T-helper 22 cell (primary cell): ENCODE measurements at places on chromosomes 4 and X.

GRCh38 chr4:124018383-124019317 lies 622.1 kb downstream of the SPRY1 start:
- DNase-seq = no peak

DNA sequence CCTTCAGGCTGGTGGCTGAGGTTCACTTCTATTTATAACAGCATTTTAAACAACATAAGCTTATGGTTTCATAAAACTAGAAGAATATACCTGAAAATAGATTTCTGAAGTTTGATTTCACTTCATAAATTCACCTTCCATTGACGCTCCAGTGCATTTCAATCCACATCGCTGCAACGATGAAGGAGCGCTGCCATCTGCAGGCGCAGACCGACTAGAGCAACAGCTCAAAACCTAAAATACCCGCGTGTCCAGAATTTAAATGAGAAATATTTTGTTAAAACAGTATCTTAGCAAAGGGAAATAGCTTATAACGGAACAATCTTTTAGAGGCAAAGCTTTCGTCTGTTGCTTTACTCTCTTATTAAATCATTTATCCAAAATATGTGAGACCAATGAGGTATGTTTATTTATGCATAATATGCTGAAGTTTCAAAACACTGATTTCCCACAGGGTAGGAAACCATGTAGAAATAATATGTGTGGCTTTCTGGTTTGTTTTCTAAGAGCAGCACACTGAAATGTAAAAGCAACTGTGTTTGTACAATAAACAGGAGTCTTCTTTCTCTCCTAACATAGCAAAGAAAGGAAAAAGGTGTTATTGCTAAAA lies 816.4 kb upstream of the FRG1 start:
- no peak for DNase-seq

GRCh38 chrX:154348114-154348531 lies 26.3 kb downstream of the FLNA start:
- no peak for DNase-seq

DNA sequence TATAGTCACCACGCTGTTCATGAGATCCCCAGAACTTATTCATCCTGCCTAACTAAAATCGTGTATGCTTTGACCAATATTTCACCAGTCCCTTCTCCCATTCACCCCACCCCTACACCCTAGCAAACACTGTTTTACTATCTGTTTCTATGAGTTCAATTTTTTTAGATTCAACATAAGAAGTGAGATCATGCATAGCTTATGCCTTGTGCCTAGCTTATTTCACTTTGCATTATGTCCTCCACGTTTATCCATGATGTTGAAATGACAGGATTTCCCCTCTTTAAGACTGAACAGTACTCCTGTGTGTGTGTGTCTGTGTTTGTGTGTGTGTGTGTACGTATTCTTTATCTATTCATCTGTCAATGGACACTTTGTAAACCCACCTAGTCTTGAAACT lies 16.8 kb downstream of the ANXA5 start:
- DNase-seq = no peak

- no peak for DNase-seq
Measured at GRCh38 chr4:8754634-8755589, 116.7 kb downstream of the HMX1 start.

DNA sequence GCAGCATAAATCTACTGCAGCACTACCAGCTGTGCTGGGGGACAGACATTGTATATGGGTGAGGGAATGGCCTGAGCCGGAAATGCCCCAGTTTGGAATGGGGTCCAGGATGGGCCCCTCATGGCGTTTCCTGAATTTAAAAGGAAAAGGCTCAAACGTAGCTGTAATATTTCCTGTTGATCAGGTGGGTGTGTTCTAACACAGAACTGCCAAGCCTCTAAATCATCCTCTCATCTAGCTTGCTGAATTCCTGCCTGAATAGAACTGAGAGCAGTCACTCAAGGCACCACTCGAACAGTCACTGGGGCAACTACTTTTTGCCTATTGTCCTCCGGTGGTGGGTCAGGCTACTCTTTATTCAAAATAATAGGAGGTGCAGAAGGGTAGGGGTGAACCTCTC lies 28.7 kb downstream of the ADH6 start:
- no peak for DNase-seq

- DNase-seq = no peak
Measured at GRCh38 chrX:39952989-39953388, 144.8 kb downstream of the BCOR start.

- DNase-seq = no peak
Measured at GRCh38 chrX:154019061-154019621, 561 bp downstream of the IRAK1 start.

DNA sequence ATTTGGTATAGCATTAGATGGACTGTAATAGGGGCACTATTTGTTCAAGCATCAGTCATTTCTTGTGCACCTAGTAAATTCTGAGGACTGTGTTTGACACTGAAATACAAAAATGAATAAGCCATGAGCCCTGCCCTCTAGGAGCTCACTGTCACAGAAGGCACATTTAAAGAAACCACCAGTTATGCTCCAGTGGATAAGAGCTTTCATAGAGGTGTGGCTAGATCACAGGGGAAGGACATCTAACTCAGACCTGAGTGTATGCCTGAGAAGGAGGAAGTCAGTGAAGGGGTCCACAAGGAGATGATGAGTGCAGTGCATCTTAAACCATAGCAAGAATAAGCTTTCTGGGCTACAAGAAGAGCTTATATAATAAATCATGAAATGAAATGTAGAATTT lies 40.1 kb downstream of the BTC start:
- no peak for DNase-seq

DNA sequence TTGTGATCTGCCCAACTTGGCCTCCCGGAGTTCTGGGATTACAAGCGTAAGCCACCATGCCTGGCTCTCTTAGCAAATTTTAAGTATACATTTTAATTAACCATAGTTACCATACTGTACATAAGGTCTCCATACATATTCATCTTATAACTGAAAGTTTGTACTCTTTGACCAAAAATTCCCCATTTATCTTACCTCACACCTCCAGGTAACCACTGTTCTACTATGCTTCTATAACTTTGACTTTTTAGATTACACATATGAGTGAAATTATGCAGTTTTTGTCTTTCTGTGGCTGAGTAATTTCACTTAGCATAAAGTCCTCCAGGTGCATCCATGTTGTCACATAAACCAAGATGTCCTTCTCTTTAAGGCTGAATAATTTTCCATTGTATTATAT lies 17.4 kb downstream of the C4orf51 start:
- no peak for DNase-seq

- DNase-seq = no peak
Measured at GRCh38 chr4:185404031-185404430, 7.4 kb downstream of the ANKRD37 start.

DNA sequence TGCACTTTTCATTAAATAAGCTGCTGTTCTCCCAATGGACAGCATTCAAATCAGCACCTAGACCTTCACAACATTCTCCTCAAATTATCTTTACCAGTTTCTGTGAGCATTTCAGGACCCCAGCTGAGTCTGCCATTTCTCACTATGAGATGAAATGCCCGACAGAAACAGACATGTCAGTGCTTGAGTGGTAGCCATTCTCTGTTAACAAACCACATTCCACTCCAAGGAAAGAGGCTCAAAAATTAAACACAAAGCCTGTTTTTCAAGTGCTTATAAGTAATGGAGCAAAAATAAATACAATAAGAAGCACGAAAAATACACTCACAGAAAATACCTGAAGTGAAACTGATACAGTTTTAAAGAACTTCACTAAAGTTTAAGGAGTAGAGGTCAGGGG lies 320.2 kb upstream of the PRPS2 start:
- no peak for DNase-seq

GRCh38 chr4:78846258-78846657 lies 70.1 kb downstream of the BMP2K start:
- no peak for DNase-seq

GRCh38 chr4:71377561-71377960 lies 38.7 kb downstream of the SLC4A4 start:
- DNase-seq = no peak

DNA sequence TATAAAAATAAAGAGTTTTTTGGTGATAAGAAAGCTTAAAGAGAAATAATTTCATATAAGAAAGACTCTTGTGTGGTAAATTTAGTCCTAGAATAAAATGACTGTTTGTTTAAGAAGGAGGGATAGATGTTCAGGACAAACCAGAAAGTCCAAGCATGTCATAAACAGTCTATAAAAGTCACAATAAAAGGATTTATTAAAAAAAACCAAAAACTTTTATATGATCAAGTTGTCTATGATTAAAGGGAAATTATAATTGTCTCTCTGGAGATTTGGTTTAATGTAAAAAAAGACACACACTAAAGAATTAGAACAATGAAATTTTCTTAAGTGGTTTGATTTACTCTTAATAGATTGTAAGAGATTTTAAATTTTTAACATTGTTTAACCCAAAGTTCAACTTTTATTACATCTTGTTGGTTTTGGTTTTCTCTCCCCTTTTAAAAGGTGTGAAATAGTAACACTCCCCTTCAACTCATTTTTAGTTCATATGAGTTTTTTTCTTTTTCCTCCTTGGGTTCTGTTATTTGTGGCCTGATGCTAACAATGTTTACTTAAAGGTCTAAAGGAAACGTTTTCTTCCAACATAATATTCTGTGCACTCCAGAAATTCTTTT lies 89.7 kb downstream of the PDHA2 start:
- no peak for DNase-seq

DNA sequence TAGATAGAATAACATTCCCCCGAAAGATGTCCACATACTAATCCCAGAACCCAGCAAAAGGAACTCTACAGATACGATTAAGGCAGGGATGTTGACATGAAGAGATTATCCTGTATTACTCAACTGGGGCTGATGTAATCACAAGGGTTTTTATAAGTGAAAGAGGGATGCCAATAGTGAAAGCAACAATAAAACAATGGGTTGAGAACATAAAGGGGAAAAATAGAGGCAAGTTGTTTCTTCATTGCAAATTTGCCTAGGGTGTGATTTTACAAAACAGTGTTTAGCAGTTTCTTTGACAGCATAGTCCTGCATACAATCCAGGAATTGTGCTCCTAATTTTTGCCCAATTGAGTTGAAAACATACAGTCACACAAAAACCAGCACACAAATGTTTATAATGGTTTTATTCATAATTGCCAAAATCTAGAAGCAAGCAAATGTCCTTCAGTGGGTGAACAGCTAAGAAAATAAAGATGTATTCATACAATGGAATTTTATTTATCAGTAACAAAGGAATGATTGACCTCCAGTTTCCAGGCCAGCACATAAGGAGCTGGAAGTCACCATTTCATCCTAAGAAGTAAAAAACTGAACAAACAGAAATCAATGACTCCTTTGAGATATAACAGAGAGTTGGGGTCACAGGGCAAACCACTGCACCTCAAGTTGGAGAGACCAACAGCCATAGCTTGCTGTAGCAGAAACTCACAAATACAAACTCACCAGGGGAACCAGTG lies 107.2 kb downstream of the CENPC start:
- DNase-seq = no peak

GRCh38 chr4:169993531-169993930 lies 32.7 kb downstream of the MFAP3L start:
- no peak for DNase-seq

- no peak for DNase-seq
Measured at GRCh38 chr4:26406346-26406975, 83.8 kb downstream of the CCKAR start.

- no peak for DNase-seq
Measured at GRCh38 chr4:134260126-134260525, 58.5 kb upstream of the PABPC4L start.

DNA sequence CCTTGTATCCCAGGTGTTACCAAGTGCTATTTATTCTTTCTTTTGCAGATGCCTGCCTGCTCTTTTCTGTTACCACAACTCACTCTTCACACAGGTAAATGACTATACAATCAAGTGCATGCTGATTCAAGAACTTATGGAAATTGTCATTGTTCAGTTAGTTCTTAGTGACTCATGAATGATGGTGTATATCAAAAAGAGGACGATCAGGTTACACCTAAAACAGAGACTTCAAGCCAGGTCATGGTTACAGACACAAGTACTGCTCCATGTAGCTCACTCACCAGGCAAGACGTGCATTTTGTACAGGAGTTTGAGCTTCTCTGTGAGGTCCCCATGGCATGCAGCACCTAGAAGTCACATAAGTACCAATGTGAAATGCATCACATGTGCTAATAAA lies 59.3 kb upstream of the UCP1 start:
- no peak for DNase-seq

DNA sequence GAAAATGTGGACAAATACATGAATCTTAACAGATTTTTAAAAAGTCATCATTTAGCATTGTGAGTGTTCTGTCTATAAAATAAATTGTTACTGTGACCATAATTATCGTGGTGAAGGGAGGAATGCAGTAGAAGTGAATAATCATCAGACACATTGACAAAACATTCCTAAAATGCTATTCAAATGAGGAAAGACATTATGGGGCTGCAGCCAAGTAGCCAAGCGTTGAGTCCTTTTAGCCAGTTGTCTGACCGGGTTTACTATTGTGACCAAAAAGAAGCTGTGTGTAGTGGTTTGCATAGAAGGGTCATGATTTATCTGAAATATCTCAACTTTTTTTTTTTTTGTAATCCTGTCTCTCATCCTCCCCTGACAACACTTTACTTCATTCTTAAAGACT lies 19.5 kb downstream of the WWC2 start:
- no peak for DNase-seq

DNA sequence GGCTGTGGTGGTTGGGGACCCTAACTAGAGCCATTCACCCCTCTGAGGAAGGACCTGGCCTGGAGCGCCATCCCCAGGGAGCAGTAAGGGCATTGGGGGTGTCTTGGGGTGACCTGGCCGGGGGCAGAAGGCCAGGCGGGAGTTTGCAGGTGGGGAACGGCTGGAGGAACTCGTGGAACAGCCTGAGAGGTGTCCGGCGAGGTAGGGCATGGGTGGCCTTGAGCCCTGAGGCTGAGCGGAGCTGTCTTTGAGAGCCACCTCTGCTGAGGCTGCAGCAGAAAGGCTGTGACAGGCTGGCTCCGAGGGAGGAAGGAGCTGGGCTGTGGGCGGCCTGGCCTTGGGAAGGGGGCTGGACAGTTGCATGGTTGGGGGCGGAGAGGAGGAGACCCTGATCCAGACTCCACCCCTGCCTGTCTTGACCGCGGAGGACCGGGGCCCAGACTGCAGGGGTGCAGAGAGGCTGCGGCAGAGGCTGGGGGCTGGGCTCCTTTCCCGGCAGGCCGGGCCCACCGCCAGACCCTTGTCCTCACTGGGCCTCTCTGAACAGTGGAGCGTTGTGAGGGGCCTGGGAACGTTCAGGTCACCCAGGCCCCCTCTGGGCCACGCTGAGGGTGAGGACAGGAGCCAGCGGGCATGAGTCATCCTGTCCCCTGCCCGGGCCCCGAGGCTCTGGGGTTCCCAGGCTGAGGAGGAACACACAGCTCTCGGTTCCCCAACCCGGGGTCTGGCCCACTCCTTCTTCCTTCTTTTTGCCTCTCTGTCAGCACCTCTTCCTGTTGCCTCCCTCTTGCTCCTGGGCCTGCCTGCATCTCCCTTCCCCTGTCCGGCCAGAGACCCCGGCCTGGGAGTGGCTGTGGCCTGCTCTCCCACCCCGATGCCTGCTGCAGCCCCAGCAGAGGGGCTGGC lies 8.1 kb downstream of the SH3BP2 start:
- DNase-seq = no peak

GRCh38 chr4:37082912-37083311 lies 161.6 kb upstream of the NWD2 start:
- DNase-seq = no peak

- no peak for DNase-seq
Measured at GRCh38 chrX:126799059-126799458, 20.5 kb upstream of the PRR32 start.

GRCh38 chr4:184787766-184788503 lies 37.8 kb downstream of the ACSL1 start:
- DNase-seq = no peak
